Eye (tissue), 1 donor: ENCODE measurements at places on chromosomes 1 and 21.

DNA sequence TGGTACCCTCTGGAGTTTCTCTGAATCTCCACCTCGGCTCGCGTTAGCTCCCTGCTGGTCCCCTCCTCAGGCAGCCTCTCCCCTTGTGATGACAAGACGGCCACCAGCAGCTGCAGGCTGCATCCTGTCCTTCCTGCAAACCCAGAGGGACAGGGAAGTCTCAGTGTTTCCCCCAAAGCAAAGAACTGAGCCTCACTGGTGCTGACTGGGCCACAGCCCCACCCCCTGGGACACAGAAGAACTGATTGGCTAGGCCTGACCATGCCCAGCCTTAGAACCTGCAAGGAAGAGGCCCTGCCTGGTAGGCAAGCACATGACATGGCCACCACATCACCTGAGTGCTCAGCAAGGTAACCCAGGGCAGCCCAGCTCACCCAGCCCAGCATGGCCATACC, 34.6 kb downstream of the TMEM51 start:
- no peak for DNase-seq

- DNase-seq = peak; percentile 62
Measured at GRCh38 chr1:15384301-15384901, 25.3 kb upstream of the EFHD2 start.

DNA sequence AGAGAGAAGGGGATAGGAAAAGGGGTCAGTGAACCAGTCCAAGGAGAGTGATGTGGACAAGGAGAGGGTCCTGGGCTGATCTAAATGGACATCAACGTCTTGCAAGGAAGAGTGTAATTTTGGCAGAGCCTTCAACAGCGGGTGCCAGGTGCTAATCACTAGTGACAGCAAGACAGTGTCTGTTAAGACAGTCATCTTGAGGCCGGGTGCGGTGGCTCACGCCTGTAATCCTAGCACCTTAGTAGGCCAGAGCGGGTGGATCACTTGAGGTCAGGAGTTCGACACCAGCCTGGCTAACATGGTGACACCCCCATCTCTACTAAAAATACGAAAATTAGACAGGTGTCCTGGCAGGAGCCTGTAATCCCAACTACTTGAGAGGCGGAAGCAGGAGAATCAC, 12.2 kb upstream of the PADI6 start:
- no peak for DNase-seq

GRCh38 chr1:197763307-197763706, 12.0 kb downstream of the DENND1B start:
- DNase-seq = no peak

- DNase-seq = no peak
Measured at GRCh38 chr1:19489996-19490395, 4.7 kb upstream of the CAPZB start.

DNA sequence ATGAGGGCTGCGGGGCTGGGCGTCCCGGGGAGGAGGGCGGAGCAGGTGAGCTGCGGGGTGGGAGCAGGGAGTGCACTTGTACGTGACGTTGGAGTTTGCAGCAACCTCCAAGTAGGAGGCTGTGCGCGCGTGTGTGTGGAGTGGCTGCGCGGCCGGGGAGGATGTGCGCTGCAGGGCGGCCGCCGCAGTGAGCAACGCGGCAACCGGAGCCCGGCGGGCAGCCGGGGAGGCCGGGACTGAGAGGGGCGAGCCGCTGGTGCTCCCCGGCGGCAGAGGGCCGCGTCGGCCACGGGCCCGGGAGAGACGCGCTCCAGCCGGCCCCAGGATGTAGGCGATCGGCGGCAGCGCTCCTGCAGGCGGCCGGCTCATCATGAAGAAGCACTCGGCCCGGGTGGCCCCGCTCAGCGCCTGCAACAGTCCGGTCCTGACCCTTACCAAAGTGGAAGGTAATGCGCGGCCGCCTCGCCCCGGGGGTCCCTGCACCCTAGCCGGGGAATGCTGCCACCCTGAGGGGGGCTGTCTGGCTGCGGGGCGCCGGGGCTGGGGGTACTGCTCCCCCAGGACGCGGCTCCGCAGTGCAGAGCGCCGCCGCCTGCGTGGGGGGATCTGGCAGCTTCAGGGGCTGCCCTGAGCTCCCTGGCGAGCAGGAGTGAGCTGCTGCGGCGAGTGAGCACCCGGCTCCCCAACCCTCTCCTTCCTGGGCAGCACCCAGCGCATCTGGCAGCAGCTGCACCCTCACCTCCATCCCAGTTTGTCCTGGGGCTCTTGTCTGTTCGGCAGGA, 158.9 kb upstream of the COA6 start:
- peak; percentile 65 for DNase-seq

GRCh38 chr1:159274631-159275030, 27.5 kb upstream of the FCER1A start:
- no peak for DNase-seq

DNA sequence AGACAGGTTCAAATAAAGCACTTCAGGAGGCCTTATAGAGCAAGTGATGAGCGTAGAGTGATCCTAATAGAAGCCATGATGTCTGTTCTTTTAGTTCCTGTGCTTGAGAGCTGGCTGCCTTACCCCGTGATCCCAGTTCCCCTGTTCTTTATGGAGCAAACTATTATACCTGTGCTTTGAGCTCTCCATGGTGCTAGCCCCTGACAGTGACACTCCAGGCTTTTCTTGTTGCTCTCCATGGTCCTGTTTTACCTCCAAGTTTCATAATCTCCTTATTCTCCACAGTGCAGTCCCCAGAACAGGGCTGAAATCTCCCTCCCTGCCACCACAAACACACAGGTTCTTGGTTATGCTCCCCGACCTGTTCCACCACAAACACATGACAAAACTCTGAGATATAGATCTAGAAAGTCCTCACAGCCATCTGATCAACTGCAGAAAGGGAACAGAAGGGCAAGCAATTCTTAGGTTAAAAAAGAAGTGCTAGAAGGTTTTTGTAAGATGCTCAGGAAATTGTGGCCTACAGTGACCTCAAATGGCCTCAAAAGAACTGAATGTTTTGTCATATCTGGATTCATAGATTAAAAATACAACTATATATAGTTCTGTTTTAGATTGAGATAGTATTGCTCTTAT, 6.0 kb downstream of the CADM3 start:
- DNase-seq = peak; percentile 92

GRCh38 chr21:28971171-28971570, 21.5 kb downstream of the LTN1 start:
- peak; percentile 88 for DNase-seq

DNA sequence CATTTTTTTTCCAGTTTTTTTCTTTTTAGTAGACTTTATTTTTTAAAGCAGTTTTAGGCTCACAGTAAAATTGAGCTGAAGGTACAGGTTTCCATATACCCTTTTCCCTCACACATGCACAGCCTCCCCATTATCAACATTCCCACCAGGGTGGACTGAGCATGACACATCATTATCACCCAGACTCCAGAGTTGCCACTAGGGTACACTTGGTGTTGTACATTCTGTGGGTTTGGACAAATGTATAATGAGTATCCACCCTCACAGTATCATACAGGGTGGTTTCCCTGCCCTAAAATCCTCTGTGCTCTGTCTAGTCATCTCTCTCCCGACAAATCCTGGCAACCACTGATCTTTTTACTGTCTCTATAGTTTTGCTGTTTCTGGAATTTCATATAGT, 3.0 kb upstream of the AIM2 start:
- no peak for DNase-seq

- DNase-seq = no peak
Measured at GRCh38 chr21:26085127-26085526, 85.4 kb downstream of the APP start.

DNA sequence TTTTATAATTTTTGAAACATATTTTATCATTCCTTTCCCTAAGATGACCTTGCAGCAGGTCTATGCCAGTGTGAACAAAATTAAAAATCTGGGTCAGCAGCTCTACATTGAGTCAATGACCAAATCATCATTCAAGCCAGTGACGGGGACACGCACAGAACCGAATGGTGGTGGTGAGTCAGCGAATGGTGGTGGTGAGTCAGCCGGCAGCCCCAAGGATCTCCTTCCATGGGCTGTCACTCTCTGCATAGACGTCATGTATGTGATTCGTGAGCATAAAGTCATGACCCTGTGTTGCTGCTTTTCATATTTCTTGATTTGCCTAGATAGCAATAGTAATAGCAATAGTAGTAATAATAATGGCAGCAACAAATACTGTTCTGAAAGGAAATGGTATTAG, 26.3 kb downstream of the PER3 start:
- DNase-seq = no peak

DNA sequence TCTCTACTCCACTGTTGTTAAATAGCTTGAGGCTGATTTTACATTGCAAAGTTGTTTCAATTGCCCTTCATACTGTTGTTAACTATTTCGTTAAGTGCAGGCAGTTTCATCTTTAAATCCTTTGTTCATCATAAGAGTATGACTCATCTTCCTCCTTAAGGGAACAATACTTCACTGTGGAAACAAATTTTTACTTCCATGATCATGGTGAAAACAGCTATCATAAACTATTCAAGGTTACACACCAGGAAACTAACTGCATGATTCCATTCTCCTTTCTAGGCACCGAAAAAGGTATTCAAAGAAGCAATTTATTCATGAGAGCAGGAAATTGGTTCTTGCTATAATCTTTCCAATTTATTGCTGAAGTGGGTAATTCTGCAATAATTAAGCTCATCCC, 593.2 kb downstream of the LRRIQ3 start:
- DNase-seq = peak; percentile 10

GRCh38 chr1:83961571-83962295, 37.2 kb downstream of the TTLL7 start:
- DNase-seq = no peak

- DNase-seq = no peak
Measured at GRCh38 chr1:95168761-95169351, 51.7 kb downstream of the TLCD4 start.

GRCh38 chr21:36693489-36694030, 5.4 kb upstream of the SIM2 start:
- DNase-seq = no peak
